ENCODE measurements at places on chromosomes 3 and 15.

DNA sequence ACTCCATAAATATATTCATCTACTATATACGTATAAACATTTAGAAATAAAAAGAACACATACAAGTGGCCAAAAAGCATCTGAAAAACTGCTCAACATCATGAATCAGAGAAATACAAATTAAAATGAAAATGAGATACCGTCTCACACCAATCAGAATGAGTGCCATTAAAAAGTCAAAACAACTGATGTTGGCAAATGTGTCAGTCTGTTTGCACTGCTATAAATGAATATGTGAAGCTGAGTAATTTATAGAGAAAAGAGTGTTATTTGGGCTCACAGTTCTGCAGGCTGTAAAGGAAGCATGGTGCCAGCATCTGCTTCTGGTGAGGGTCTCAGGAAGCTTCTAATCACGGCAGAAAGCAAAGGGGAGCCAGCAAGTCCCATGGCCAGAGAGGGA lies 620.3 kb upstream of the CCDC54 start:
- DNase-seq, result no peak

- DNase-seq, result no peak
These were observed 85.6 kb downstream of the TJP1 start for GRCh38 chr15:29736744-29737020.

GRCh38 chr15:76199106-76200082 lies 111.9 kb downstream of the ETFA start:
- no peak for DNase-seq

GRCh38 chr15:73161546-73161945 lies 109.3 kb downstream of the NEO1 start:
- no peak for DNase-seq

GRCh38 chr3:99128725-99129505 lies 227.4 kb upstream of the DCBLD2 start:
- DNase-seq, result no peak

- DNase-seq, result no peak
These were observed 645.9 kb downstream of the OTOL1 start for GRCh38 chr3:162142511-162142910.

- no peak for DNase-seq
These were observed 4.1 kb upstream of the GPD1L start for GRCh38 chr3:32102289-32102688.

DNA sequence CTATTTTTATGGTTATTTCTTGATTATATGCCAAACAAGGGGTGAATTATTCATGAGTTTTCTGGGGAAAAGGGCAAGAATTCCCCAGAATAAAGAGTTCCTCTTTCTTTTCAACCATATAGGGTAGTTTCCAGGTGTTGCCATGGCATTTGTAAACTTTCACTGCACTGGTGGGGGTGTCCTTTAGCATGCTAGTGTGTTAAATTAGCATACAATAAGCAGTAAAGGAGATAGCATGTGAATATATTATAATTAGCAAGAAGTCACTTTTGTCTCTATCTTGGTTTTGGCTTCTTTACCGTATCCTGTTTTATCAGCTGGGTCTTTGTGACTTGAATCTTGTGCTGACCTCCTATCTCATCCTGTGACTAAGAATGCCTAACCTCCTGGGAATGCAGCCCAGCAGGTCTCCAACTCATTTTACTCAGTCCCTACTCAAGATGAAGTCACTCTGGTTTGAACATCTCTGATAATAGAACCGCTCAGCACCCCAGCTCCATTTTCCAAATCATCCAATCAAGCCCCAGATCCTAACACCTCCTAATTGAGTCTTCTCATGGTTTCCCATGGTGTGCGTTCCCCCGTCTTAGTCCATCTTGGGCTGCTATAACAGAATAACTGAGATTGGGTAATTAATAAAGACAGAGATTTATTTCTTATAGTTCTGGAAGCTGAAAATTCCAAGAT lies 3.4 kb upstream of the SELENOT start:
- DNase-seq, result no peak

Measured in mesothelial cell of epicardium (in vitro differentiated cells).